ENCODE measurements at places on chromosomes 2 and 18. TPM values are rescaled to one million over a fixed set of nuclear protein-coding genes. Genes with fewer than 3 reads are reported as not detected.

GATA6 gene
- 22.1 TPM for total RNA-seq

IL1RN gene
- 20.1 TPM for total RNA-seq

ARHGEF4 gene
- 9.1 TPM for total RNA-seq

ZNF892 gene
- total RNA-seq: 3.9 TPM

SP100 gene
- total RNA-seq: 162 TPM

SIX2 gene
- total RNA-seq: 0.38 TPM

CPLX4 gene
- not detected for total RNA-seq

SCN2A gene
- total RNA-seq: 0.35 TPM

MOCOS gene
- 4.2 TPM for total RNA-seq

ANKRD29 gene
- 56.5 TPM for total RNA-seq

DNA sequence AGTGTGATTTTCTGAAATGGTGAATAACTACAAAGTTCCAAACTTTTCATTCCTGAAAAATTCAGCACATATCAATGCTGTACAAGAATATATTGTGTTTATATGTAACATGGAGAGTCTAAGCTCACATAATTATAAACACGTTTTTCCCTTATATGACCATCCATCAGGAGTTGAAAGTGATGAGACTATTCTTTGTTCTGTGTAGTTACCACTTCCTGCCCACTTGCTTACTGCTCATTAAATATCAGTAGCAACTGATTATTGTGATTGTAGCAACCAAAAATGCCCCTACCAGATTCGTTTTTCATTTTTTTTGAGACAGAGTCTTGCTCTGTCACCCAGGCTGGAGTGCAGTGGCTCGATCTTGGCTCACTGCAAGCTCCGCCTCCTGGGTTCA, 30.8 kb downstream of the OTX1 start:
- H3K4me3 ChIP-seq: no peak overlapping the region
- H3K4me1 ChIP-seq: no peaks in the 10 kb centered on the region
- no peaks in the 10 kb centered on the region for H3K27me3 ChIP-seq
- H3K36me3 ChIP-seq: no peaks in the 10 kb centered on the region
- no peak for DNase-seq

GRCh38 chr2:101609433-101609832, 88.1 kb upstream of the MAP4K4 start:
- H3K36me3 ChIP-seq: no peaks in the 10 kb centered on the region
- no peak for DNase-seq
- H3K4me1 ChIP-seq: no peaks in the 10 kb centered on the region
- H3K4me3 ChIP-seq: no peak overlapping the region
- H3K27ac ChIP-seq: no peak overlapping the region

GRCh38 chr18:27614951-27615844, 430.1 kb upstream of the CHST9 start:
- no peak for DNase-seq
- H3K36me3 ChIP-seq: no peaks in the 10 kb centered on the region
- H3K27ac ChIP-seq: no peak overlapping the region
- H3K27me3 ChIP-seq: no peaks in the 10 kb centered on the region

DNA sequence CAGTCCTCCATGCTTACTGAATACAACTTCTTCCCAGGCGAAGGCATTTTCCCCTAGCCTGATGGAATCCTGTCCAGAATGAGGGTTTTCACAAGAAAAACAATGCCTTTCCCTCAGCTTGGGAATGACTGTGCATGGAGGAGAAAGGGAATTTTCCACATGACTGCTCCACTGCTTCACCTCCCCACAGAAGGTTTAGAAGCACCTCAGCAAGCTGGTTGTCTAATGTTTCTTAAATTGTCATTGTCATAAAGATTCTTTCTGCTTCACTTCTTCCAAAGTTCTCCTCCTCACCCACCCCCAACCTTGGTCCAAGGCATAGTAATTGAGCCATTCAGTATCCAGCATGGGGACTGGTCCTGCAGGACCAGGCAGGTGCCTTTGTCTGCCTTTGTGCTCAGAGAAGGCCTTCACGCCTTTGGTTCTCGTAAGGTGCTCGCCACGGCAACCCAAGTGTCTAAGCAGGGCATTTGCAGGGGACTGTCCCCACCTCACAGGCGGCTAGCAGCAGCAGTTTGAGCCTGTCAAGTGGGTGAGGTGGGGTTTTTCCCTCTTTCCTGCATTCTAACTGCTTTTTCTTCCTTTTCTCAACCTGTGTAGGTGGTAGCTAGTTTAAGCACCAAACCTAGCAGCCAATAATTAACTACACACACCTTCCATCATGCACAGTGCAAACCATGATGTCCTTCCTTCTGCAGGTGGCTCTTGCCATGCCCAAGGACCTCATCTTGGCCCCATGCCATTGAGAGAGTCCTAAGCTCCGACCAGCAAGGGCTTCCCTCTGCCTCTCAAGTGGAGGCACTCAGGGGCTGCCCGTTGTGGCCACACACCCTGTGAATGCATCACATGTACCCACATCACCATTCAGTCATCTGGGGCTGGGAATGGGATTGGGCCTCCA, 65.7 kb upstream of the BCL2L11 start:
- no peak overlapping the region for H3K4me3 ChIP-seq
- no peaks in the 10 kb centered on the region for H3K27me3 ChIP-seq
- no peaks in the 10 kb centered on the region for H3K36me3 ChIP-seq
- H3K27ac ChIP-seq: no peak overlapping the region

GRCh38 chr18:54184836-54185235, 39.6 kb downstream of the MBD2 start:
- H3K4me1 ChIP-seq: no peaks in the 10 kb centered on the region
- H3K4me3 ChIP-seq: no peak overlapping the region
- peaks cover 45% of the 10 kb centered on the region for H3K36me3 ChIP-seq
- no peak for DNase-seq
- H3K27me3 ChIP-seq: no peaks in the 10 kb centered on the region
- H3K27ac ChIP-seq: no peak overlapping the region

- DNase-seq: peak; percentile 89
- no peaks in the 10 kb centered on the region for H3K36me3 ChIP-seq
- peaks cover 44% of the 10 kb centered on the region for H3K4me1 ChIP-seq
- H3K27ac ChIP-seq: peak within 1 kb of the TSS; percentile 98
Observed at GRCh38 chr18:7566567-7567473, at the start of gene PTPRM. TSS of gene PTPRM (plus strand) at chr18:7567316. CDS start at chr18:7567819, 503 bp downstream.

GRCh38 chr2:34316788-34317187, 717.7 kb upstream of the FAM98A start:
- no peak overlapping the region for H3K27ac ChIP-seq
- no peaks in the 10 kb centered on the region for H3K4me1 ChIP-seq
- no peaks in the 10 kb centered on the region for H3K36me3 ChIP-seq
- H3K27me3 ChIP-seq: no peaks in the 10 kb centered on the region
- no peak for DNase-seq

- H3K4me1 ChIP-seq: peaks cover 7% of the 10 kb centered on the region
- H3K4me3 ChIP-seq: no peak overlapping the region
- no peaks in the 10 kb centered on the region for H3K27me3 ChIP-seq
- H3K27ac ChIP-seq: no peak overlapping the region
- H3K36me3 ChIP-seq: no peaks in the 10 kb centered on the region
Observed at GRCh38 chr2:118084491-118085089, 3.7 kb upstream of the INSIG2 start.

- peak overlapping the region; percentile 63 for H3K4me3 ChIP-seq
- peaks cover 19% of the 10 kb centered on the region for H3K4me1 ChIP-seq
- peak; percentile 91 for DNase-seq
- H3K27ac ChIP-seq: peak overlapping the region; percentile 95
- H3K27me3 ChIP-seq: no peaks in the 10 kb centered on the region
- no peaks in the 10 kb centered on the region for H3K36me3 ChIP-seq
Observed at GRCh38 chr2:231680992-231681852, 27.1 kb upstream of the PTMA start.

- H3K36me3 ChIP-seq: no peaks in the 10 kb centered on the region
- no peaks in the 10 kb centered on the region for H3K27me3 ChIP-seq
Observed at GRCh38 chr2:164840930-164841718, 499 bp downstream of the COBLL1 start.

GRCh38 chr18:11034884-11035283, 114.5 kb downstream of the PIEZO2 start:
- H3K27me3 ChIP-seq: no peaks in the 10 kb centered on the region
- no peak for DNase-seq
- H3K27ac ChIP-seq: no peak overlapping the region

DNA sequence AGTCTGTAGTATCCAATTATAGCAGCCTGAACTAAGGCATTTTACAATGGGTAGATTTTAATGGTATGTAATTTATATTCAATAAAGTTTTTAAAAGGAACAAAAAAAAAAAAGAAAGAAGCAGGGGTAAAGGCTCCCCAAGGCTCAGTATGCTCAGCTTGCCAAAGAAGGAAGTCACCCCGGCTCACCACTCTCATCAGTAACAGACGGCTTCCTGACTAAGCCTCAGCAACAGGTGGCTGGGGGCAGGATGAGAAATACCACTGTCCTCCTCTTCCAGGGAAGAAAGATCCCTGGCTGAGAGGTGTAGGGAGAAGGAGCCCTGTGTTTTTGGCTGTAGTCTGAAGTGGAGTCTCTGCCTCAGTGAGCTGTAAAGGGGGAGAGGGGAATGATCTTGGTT, 121.2 kb downstream of the ARHGEF4 start:
- H3K36me3 ChIP-seq: no peaks in the 10 kb centered on the region
- H3K4me1 ChIP-seq: no peaks in the 10 kb centered on the region
- H3K27me3 ChIP-seq: peaks cover 22% of the 10 kb centered on the region
- H3K27ac ChIP-seq: no peak overlapping the region
- no peak for DNase-seq

DNA sequence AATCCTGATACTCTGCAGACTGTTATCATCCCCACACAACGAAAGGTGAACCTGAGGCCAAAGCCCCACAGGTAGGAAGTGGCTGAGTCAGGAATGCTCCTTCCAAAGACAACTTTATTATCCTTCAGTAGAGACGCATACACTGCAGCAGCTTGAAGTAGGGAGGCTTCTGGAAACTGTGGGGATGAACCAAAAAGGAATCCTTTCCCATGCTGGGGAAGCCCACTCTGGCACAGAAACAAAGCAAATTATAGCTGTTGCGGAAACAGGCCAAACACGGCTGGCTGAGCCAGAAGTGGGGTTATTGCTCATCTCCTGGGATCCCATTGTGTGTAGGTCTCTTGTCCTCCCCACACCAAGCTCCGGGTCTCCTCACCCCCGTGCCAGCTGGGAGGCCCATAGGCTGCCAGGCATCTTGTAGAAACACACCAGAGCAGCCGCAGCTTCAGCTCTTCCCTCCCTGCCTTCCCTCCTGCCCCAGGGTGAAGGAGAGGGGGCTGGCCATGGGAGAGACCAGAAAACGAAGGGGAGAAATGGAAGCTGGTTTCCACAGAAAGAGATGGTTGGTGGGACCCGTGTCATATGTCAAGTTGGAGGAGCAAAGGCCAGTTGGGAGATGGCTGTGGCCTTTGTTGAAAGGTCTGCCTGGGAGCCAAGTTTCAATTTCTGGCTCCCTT, 176.9 kb upstream of the NABP1 start:
- no peak for DNase-seq
- peaks cover 10% of the 10 kb centered on the region for H3K4me1 ChIP-seq
- no peaks in the 10 kb centered on the region for H3K36me3 ChIP-seq

DNA sequence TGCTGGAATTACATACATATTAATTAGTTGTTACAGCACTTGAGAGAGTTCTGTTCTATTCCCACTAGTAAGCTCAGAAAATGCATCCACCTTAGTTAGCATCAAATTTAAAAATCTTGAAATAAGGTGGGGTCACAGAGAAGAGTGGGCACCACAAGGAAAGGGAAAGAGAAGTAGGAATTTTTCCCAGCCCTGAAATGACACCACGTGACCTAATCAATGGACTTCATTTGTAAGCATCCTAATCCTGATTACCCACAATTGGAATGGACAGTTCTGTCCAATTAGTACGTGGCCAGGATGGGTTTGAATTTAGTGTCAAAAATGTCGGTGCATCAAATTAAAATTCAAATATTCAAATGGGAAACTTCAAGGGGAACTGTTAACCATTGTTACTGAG, 186.8 kb downstream of the FIGN start:
- H3K27ac ChIP-seq: no peak overlapping the region
- no peaks in the 10 kb centered on the region for H3K4me1 ChIP-seq
- DNase-seq: no peak
- no peaks in the 10 kb centered on the region for H3K27me3 ChIP-seq
- H3K4me3 ChIP-seq: no peak overlapping the region

DNA sequence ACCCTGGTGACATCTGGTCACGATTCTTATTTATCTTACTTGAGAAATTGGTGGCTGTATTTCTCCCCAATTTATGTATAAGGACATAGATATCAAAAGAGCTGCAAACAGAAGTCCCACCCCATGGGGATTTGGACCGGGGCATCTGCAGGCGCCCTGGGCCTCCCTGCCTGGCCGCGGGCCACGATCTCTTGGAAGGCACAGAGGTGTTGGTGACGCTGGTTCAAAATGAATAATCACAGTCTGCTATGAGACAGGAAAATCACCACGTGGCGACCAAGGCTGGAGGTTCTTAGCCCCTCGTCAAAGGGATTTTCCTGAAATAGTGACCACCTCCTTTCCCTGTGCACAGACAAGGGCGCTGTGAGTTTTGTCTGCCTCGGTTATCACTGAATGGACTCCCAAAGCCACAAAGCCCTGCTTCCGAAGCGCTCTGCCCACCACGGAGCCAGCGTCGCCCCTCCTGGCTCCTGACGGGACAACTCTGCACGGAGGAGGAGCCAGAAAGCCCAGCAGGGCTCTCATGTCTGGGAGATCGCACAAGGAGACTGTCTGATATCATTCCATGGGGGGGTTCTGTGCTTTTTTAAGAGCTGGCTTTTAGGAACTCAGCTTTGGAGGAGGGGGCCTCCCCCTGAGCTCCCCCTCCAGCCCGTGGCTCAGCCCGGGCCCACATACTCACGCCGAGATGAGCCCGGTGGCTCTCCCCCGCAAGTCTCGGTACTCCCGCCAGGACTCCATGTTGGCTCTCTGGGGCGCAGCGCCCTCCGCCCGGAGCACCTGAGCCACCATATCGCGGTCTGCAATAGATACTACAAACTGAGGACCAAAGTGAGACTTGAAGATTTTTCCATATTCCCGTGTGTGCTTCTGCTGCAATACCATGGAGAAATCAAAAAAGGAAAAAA, 14.6 kb downstream of the CYP27C1 start:
- peaks cover 6% of the 10 kb centered on the region for H3K27me3 ChIP-seq
- no peaks in the 10 kb centered on the region for H3K36me3 ChIP-seq
- no peak overlapping the region for H3K27ac ChIP-seq
- DNase-seq: no peak
- no peak overlapping the region for H3K4me3 ChIP-seq
- no peaks in the 10 kb centered on the region for H3K4me1 ChIP-seq

- H3K27ac ChIP-seq: no peak overlapping the region
- no peaks in the 10 kb centered on the region for H3K27me3 ChIP-seq
- peaks cover 9% of the 10 kb centered on the region for H3K4me1 ChIP-seq
- no peaks in the 10 kb centered on the region for H3K36me3 ChIP-seq
- peak; percentile 68 for DNase-seq
Observed at GRCh38 chr2:208179028-208179609, 10.7 kb downstream of the C2orf80 start.
